Stimulated activated CD4-positive, alpha-beta T cell treated with anti-CD3 and anti-CD28 coated beads, Interleukin-2, amount 100 ng/mL, for 4 hours (primary cell): ENCODE measurements at places on chromosomes 11 and 22.

DNA sequence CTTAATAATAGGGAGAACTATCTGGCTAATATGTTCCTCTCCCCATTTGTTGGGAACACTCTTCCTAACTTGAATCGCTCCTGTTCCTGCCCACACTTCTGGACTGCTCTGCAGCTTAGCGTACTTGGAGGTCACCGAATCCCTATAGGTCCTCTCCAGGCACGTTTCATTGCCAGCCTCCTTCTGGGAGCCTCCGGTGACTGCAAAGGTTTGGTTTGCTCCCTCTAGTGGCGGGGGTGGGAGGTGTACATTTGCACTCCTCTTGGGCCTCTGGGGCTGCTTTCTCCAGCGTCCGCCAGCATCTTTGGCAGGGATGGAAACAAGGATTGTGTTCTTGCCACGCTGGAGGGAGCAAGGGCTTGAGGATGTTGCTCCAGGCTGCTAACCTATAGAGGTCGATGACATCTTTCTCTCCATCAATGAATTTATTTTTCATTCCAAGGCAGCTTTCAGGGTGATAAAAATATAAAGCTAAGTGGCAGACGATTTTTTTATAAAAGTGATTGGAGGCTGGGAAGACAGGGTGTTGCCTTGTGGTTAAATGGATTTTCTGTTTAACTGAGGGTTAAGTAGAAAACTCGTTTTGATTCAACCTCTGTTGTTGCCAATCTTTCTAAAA, 48.7 kb downstream of the TSPAN18 start:
- DNase-seq: peak; percentile 27

- no peak for DNase-seq
Measured at GRCh38 chr11:1667121-1667850, 29.7 kb upstream of the KRTAP5-6 start.

- DNase-seq: no peak
Measured at GRCh38 chr22:50628543-50629134, 687 bp upstream of the ARSA start.

DNA sequence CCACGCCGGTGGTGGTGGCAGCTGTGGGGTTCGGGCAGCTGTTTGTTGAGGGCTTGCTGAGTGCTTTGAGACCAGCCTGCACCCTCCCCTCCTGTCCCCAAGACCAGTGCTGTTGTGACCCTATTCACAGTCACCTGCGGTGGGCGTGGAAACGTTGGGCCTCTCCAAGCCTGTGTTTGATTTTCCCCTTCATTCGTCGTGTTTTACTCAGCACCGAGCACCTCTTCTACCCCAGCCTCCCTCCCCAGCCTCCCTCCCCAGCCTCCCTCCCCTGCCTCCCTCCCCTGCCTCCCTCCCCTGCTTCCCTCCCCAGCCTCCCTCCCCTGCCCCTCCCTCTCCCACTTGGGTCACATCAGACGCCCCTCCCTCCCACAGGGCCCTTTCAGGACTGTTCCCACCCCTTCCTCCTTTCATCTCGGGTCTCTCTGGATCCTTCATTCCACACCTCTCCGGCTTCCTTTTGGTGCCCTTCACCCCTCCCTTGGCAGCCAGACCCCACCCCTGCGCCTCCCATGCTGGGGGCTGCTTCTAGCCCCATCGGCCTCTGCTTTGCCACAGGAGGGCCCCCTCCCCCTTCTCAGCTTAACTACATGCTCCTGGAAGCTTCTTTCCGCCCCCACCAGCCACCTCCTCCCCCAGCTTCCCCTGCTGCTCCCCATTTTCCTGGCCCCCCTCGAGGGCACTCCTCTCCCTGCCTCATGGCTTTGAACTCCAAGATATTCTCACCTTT, 14.8 kb downstream of the FRMD8 start:
- no peak for DNase-seq

GRCh38 chr11:986270-986951, 50.1 kb downstream of the MUC6 start:
- no peak for DNase-seq

GRCh38 chr11:70526116-70527045, 128.1 kb downstream of the CTTN start:
- DNase-seq: no peak

- no peak for DNase-seq
Measured at GRCh38 chr11:86746514-86746913, 53.8 kb upstream of the PRSS23 start.
